Head of caudate nucleus (tissue), 42 donors: ENCODE measurements at places on chromosomes 16 and 17.

- no peak for DNase-seq
Observed at GRCh38 chr17:80663781-80664206, 119.2 kb downstream of the RPTOR start.

GRCh38 chr16:83723244-83723643 is 84.5 kb upstream of the HSBP1 start:
- DNase-seq = no peak

DNA sequence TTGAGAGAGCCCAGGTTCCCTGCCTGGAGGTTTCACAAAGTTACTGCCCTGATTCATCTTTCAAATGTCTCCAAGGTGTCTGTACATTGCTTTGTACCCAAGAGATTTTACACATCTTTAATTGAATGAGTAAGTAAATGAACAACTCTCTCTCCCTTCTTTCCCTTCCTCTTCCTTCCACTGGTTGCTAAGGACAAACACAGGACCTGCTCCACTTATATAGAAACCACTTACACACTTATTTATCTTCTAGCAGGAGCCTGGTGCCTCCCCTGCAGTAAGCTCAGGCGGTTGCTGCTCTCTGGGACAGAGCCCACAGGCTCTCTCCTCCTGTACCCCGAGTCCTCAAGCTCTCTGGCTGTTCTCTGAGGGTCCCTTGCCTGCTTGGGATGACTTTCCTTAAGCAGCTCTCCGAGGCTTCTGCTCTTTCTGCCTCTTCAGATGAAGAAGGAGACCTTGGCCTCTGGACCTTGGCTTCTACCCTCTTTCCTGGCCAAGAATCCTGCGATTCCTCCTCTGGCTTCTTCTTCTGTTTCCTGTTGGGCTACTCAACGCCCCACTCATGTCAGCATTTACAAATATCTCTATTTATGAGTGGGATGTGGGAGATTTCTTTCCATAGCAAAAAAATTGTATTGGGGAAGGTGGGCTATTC is 9.9 kb downstream of the PIRT start:
- DNase-seq = no peak

DNA sequence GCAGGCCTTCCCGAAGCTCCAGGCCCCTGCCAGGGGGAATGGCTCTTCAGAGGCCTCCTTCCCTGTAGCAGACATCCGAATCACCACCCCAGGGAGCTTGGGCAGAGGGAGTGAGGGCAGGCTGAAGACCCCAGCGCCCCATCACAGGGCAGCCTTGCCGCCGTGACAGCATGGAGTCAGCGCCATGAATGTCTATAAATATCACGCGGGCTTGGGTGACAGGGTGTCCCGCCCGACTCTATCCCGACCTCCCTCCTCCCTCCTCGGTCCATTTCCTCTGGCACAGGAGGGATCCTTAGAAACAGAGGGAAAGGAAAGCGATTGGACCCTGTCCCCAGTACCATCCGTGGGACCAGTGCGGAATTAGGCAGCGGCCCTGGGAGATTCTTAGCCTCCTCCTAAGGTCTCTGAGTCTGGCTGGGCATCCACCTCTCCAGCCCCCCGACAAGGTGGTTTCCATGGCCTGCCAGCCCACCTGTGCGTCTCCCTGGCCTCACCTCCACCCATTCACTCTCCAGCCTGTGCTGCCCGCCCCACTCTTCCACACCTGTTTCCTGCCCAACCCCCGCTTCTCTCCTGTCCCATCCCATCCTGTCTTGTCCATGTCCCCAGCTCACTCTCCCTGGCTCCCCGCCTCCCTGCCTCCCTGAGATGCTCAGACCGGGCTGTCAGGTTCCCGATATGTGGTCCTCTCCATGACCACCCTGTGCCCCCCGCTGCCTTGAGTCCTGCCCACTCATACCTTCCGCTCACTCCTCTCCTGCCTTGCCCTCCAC is 5.1 kb downstream of the ATP2A1 start:
- DNase-seq = no peak

DNA sequence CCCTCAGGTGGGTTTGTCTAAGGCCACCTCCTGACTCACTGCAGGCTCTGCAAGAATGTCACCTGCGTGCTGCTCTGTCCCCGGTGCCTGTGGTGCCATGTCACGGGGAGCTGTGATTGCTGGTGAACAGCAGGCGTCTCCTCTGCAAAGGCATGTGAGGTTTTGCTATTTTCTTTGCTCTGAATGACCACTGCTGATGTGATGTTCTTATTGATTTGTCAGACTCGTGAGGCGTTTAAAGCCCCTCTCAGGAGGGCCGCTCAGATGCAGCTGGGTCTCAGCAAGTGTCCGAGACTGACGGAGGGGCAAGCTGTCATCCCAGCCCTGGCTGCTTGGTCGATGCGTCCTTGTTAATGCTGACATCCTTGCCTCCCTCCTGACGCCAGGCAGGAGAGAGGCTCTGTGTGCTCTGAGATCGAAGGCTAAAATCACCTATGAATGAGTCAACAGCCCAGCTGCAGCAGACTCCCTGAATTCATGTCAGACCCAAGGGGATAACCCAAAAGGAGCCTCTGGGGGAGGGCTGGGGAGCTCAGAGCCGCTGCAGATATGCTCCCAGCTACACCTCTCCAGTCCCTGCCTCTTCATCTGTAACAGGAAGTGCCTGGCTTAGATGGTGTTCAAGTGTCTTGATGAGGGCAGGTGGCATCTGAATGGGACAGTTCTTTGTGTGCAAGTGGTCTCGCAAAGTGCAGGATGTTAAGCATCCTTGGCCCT is 11.8 kb upstream of the PEMT start:
- DNase-seq = no peak

DNA sequence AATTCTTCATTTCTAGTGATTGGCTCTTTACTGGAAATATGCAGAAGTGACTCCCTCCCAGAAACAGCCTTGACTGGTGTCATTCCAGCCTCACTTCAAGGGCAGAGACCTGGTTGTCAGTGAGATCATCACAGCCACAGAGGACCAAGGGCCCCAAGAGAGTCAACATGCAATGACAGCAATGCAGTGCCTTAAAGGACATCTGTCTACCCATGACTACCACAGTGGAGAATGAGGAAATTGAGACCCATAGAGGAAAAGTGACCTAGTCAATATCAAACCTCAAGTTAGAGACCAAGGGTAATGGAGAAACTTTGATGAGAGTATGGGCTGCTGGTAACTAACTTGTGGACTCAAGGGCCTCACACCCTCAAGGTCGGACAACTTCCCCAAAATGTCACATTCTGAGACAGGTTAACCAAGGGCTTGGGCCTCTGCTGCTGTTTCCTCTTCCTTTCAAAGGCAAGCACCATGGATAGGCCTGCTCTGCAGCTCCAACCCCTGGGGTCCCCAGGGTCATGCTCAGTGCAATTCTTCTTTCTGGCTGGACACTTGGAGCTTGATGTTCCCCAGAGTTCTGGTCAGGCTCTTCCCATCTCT is 11.3 kb downstream of the NOG start:
- no peak for DNase-seq

DNA sequence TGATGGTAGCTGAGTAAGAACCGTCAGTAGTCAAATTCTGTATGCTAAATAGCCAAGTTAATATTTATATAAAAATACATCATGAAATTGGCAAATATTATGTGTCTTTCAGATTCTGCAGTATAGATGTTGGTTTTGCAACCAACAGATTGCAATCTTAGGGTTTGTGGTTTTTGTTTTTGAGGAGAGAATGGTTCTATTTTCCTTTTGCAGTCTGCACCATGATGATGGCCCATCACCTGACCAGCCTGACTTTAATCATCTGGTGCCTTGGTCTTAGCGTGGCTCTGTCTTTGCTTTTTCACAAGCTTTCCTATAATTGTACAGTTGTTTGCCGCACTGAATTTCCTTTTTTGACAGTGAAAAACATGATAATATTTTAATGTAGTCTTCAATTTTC is 50.7 kb downstream of the NUP93 start:
- DNase-seq = no peak

- DNase-seq = no peak
Observed at GRCh38 chr17:30380643-30381339, 2.1 kb downstream of the CPD start.

GRCh38 chr16:53112015-53112414 is 57.2 kb downstream of the CHD9 start:
- DNase-seq = no peak
